A549 (cell line): ENCODE measurements at places on chromosomes 7 and 10.

- DNase-seq = peak; percentile 66
Measured at GRCh38 chr10:6296828-6297251, 94.1 kb downstream of the PFKFB3 start.

GRCh38 chr10:6995831-6996230 lies 415.0 kb downstream of the SFMBT2 start:
- DNase-seq = no peak

DNA sequence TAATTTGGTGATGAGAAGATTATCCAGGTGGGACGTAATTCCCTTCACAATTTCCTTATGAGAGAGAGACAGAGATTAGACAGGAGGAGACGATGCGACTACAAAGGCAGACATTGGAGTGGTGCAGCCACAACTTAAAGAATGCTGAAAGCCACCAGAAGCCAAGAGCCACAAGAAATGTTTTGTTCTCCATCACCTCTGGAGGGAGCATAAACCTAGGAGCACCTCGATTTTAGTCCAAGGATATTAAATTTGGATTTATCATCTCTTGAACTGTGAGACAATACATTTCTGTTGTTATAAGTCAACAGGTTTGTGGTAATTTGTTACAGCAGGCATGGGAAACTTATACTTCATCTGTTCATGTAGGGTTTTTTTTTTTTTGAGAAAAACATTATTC lies 418.9 kb downstream of the DGKB start:
- DNase-seq = no peak

DNA sequence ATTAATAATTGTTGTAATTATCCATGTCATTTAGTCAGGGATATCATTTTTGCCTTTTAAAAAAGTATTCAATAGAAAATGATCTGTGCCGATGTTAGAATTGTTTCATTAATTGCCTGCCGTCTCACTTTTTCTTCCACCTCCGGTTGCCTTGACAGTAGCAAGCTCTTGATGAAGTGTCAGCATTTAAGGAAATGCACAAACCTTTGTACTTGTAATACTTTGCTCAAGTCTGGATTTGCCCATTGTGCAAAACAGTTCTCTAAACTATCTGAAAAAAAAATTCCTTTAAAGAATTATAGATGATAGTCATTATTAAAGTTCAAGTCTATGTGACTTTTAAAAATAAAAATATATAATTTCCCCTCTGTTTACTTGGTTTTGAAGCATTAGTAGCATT lies 619.7 kb downstream of the GATA3 start:
- no peak for DNase-seq

DNA sequence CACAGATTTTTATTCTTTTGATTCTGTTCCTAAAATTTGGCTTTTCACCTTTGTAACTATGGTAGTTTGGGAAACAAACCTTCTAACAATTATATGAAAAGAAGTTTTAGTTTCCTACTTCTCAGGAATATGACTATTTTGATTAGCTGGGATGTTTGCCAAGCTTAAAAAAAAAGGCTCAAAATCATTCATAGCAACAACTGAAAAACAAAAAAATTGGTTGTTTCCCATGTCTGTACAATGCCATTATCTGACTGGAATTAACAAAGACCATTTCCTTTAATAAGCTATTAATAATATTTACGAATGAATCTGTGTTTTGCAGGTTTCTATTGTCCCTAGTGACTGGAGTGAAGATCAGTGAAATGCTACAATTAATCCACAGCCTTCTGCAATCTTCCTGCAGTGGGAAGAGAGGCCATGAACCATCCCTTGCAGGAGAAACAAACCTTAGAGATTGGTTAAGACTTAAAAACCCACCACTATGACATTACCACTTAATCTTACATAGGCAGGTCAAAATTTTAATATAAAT lies 4.2 kb downstream of the PURB start:
- no peak for DNase-seq

DNA sequence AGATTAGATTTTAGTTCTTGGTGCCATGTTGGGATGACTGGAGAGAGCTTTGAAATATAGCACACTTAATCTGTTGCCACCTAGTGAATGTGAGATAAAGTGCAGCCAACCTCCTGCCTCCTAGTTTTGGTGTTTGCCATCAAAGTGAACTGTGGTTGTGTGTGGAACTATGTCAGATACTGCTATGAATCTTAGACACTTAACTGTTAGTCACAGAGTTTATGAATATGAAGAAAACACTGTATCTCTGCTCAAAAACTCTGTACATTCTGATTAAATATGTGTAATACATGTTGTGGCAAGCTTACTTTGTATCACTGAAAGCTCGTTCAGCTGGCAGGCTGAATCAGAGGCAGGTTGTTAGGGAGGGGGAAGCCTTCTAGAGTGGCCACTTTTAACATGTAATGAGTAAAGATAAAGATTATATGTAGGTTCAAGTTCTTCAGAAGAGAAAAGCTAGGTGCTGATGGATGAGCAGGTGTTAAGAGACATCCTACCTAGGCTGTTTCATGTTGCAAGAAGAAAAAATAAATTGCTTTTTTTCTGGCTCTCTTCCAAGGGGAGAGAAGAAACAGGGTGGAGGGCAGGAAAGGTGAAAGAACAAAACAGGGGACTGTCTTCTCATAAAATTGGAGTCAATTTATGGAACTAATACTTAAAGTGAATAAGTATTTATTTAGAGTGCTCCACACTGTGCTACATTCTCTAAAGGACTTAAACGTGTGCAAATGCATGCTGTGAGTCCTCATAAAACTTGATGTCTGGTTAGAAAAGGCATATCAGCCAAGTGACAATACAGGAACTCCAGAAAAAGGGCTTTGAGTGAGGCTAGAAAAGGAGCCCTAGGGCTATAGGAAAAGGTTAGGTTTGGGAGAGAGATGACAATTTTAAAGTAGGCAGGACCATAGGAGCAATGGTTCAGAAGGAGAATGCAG lies 14.1 kb upstream of the LAMB1 start:
- DNase-seq = peak; percentile 69

- no peak for DNase-seq
Measured at GRCh38 chr7:134561-135256, 57.7 kb upstream of the FAM20C start.

GRCh38 chr7:73869011-73869798 lies 8.2 kb downstream of the TMEM270 start:
- no peak for DNase-seq

DNA sequence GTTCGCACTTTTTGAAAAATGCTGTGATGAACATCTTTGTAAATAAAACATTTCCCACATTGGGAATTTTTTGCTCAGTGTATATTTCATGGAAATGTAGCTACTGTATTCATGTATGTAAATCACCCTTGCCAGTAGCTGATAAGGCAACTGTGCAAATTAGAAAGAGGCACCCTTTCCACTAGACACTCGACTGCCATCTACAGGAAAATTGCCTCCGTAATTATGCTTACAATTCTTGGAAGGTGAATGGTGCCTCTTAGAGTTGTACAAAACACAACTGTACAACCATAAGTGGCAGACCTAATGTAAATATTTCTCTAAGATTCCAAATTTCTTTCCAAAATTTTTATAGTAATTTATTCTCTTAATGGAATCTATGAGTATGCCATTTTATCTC lies 491.7 kb downstream of the CCSER2 start:
- DNase-seq = peak; percentile 12

GRCh38 chr7:105796365-105796764 lies 80.0 kb downstream of the ATXN7L1 start:
- DNase-seq = no peak

DNA sequence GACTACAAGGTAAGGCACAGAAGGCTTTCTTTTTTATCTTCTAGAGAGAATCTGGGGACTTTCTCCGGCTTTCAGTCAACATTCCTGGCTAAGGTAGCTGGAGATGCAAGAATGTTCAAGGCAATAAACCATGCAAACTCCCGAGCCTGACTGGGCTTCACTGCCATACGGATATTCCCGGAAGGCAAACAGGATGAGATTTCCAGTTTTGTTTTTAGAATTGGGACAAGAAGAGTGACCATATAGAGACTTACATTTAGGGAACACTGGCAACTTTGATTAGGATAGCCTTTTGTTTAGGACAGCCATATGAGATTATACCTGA lies 269 bp downstream of the CALD1 start:
- DNase-seq = no peak

DNA sequence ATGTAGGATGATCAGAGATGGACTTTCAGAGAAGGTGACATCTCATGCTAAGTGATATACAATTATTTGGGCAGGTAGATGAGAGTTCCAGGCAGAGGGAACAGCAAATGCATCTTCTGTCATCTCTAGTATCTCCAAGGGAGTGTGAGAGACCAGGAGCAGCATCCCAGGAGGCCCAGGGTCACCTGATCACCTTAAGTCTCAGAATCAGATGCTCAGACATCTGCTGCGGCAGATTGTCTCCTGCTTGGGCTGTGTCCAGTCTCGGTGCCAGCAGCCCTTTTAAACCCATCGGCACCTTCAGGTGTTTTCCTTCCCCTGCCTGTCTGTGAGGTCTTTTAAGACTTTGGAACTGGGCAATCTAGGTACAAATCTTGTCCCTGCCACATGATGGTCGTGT lies 690.6 kb downstream of the LRMDA start:
- DNase-seq = no peak

DNA sequence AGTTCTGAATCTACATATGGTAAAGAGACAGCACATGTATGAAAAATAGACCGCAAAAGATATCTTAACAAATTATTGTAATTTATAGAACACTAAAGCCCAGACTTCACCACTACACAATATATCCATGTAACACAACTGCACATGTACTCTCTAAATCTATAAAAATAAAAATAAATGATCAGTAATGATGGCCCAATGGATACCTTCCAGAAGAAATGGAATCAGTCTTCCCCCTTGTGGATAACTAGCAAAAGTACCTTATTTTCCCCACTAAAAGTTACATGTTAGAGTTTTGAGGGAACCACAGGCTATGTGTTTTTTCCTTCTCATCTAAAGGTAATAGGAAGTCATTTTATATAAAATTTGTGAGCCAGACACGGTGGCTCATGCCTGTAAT lies 25.7 kb downstream of the C7orf25 start:
- peak; percentile 20 for DNase-seq

GRCh38 chr10:119542357-119542987 lies at the start of gene RGS10:
Gene RGS10 (minus strand): TSS chr10:119542719. CDS start chr10:119542638, 81 bp downstream.
- peak; percentile 45 for DNase-seq

- no peak for DNase-seq
Measured at GRCh38 chr10:3868271-3868664, 83.3 kb upstream of the KLF6 start.

DNA sequence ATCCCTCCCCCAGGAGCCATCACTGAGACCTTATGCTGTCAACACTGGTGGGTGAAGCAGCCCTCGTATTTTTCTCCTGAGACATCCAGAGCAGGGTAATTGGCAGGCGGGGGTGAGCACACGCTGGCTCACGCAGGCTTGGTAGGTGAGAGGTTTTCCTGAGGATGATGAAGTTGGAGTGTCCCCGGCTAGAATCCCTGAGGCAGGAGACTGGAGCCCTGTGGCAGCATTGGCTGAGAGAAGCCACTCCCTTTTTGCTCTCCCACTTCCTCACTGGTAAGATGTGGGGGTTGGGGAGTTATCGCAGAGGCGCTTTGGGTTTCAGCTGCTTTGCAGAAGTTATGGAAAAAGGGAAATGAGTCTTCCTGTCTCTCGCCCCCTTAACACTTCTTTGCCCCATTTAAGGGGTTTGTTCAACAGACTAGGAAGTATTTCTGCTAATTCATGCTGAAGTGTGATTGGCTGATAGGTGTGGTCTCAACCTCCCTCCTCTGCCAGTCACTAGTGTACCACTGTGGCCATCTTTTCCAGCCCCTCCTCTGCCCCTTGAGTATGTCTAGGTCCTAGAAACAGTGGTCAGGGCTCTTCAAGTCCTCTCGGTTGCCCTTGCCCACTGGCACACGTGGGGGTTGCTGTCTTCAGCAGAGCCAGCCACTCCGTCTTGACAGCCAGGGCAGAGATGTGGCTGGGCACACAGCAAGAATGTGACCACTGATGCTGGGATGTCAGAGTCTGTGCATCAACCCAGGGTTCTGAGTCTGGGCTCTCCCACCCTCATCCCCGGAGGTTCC lies 5.7 kb downstream of the ARPC1B start:
- no peak for DNase-seq

DNA sequence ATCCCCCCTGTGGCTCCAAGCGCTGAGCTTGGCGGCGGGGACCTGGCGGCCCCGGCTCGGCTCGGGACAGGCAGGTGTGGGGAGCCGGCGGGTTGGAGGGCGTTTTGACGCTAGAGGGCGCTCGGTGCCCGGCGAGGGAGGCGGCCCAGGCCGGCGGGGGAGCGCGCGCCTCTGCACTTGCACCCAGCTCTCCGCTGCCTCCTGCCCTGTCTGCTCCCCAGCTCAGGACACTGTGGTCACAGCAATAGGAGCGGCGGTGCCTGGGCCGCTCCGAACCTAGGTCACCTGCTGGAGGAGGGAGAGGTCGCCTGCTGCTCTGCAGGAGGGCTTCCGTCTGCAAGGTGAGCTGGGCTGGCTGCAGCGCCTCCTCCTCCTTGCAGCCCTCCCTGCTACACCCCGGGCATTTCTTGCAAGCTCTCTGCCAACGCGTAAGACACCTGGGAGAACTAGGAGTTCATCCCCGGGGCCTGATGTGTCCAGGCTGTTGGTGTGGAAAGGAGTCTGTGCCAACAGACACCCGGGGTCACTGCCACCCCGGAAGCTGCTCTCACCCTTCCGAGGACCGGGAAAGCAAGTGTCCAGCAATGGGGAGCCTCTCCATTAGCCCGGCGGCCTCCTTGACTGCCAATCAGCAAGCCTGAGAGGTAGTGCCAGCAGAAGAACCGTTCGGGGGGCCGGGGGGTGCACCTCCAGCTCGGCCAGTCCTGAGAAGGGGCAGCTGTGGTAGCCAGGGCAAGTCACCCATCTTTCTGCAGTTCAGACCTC lies 620.4 kb downstream of the GALNT17 start:
- DNase-seq = peak; percentile 12

GRCh38 chr7:155951554-155952158 lies 139.4 kb upstream of the SHH start:
- DNase-seq = peak; percentile 94

GRCh38 chr7:49523870-49524269 lies 249.6 kb upstream of the VWC2 start:
- no peak for DNase-seq

DNA sequence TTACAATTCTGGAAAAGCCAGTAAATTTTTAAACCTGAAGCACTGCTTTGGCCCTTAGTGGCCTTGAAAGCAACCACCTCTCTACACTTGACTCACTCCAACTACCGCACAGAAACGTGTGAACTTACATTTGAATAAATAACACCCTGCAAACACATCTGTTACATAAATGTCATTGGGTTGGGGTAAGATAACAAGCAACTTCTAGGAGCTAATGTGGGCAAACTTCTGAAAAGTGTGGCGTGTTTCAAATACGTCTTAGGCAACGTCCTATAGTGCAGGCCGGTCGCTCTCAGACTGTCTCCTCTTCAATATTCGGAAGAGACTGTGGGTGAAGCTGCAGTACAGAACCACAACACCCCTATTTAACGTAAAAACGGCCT lies 474 bp downstream of the ORC5 start:
- DNase-seq = no peak

DNA sequence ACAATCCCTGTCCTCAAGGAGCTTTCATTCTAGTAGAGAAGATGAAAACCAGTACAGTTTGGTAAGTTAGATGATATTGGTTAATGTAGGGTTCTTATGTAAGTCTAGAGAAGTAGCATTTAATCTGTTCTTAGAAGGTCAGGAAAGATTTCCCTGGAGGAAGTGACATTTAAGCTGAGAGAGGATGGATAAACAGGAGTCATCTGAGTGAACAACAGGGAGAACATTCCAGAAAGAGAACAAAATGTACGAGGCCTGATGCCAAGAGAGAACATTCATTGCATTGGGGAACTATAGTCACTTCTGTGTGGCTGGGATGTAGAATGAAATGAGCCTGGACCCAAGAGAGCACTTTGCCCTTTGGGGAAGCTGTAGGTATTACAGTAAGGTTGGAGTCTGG lies 88.0 kb downstream of the CFTR start:
- no peak for DNase-seq
